Esophagus mucosa (tissue), 1 donor: ENCODE measurements at places on chromosomes 5 and 9.

- ATAC-seq = no peak
Measured at GRCh38 chr5:39638813-39639212, 214.0 kb upstream of the DAB2 start.

GRCh38 chr9:93958819-93959682 lies 3.9 kb upstream of the BARX1 start:
- peak; percentile 7 for ATAC-seq

- ATAC-seq = no peak
Measured at GRCh38 chr9:76964612-76965011, 54.8 kb upstream of the FOXB2 start.

GRCh38 chr9:4102078-4102477 lies 197.8 kb downstream of the GLIS3 start:
- no peak for ATAC-seq

DNA sequence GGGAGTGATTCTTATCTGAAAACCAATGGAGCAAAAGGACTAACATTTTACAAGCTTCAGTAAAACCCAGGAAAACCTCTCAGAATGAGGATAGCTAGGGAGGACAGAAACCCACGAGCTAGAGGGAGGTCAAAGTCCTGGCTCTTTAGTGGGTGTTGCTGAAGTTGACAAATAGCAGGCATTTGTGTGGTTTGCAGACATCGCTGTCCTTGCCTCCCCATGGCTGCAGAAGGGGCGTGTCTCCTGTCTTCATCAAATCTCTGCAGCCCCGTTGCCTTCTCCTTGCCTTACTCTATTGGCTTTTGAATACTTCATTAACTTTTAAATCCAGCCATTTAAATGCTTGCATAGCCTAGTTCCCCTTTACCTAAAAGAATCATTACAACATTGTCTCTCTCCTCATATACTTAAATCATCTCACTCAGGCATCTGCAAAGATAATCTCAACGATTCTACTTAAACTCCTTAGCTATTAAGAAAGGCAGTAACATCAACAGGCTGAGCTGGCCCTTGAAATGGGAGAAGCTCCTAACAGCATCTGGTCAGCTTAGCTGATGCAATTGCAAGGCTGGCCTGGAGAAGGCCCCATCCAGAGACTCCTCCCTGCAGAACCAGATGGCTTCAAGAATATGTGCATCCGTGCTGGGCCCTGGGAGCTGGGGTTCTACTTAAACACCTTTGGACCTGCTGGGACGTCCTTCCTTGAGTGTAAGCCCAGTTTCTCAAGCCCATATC lies 152.8 kb upstream of the TAS2R1 start:
- no peak for ATAC-seq

- peak; percentile 58 for ATAC-seq
Measured at GRCh38 chr5:33400675-33401074, 40.1 kb upstream of the TARS1 start.

- ATAC-seq = no peak
Measured at GRCh38 chr9:106675780-106676179, 187.2 kb upstream of the ZNF462 start.

DNA sequence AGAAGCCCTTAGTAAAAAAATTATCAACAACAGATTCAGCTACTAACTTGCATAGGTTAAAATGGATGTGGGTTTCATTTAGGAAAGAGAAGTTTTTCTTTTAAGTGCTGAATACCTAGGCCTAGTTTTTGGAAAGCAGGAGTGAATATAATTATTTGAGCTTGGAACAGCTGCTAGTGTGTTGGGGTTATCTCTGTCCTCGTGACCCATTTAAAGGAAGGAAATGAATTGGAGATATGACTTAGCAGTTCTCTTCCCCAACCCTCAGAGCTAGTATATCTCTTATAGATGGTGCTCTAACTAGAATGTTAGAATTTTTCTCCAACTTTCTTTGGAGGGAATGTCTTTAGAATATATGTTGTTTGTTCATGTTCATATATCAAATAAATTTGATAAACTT lies 38.6 kb downstream of the ZNF366 start:
- ATAC-seq = no peak
